Smooth muscle cell of bladder (primary cell): ENCODE measurements at places on chromosomes 1 and 21. TPM values are rescaled to one million over a fixed set of nuclear protein-coding genes. Genes with fewer than 3 reads are reported as not detected.

BGLAP gene
- 0.09 and 0.14 TPM in 2 replicates for total RNA-seq

SLC44A5 gene
- 0.09 and 0.14 TPM in 2 replicates for total RNA-seq

NR1I3 gene
- total RNA-seq = not detected in 2 replicates

GJB4 gene
- total RNA-seq = not detected in 2 replicates

SLC30A10 gene
- not detected in 2 replicates for total RNA-seq

CELA3B gene
- total RNA-seq = not detected in 2 replicates

CFAP57 gene
- total RNA-seq = 0.28 TPM in 2 replicates

DIRAS3 gene
- 2.5 and 2.8 TPM in 2 replicates for total RNA-seq

SLFNL1 gene
- total RNA-seq = 0.28 and 0.55 TPM in 2 replicates

TLR5 gene
- under 0.01 and 0.14 TPM in 2 replicates for total RNA-seq

TBX19 gene
- 0.43 and 0.74 TPM in 2 replicates for total RNA-seq

KLHDC7A gene
- total RNA-seq = not detected in 2 replicates

ERG gene
- 0.28 and 0.43 TPM in 2 replicates for total RNA-seq

ARID4B gene
- 38.7 and 41.8 TPM in 2 replicates for total RNA-seq

LINGO4 gene
- not detected in 2 replicates for total RNA-seq

C8B gene
- total RNA-seq = not detected in 2 replicates

KRTAP13-2 gene
- total RNA-seq = not detected in 2 replicates

WNT2B gene
- total RNA-seq = 4.1 and 19.2 TPM in 2 replicates

IQGAP3 gene
- total RNA-seq = 2.3 and 2.5 TPM in 2 replicates

FMO5 gene
- total RNA-seq = 0.71 and 0.92 TPM in 2 replicates

LRRC3 gene
- total RNA-seq = under 0.01 and 0.14 TPM in 2 replicates

DDX20 gene
- total RNA-seq = 9.7 and 10.4 TPM in 2 replicates

AMPD1 gene
- not detected in 2 replicates for total RNA-seq

OR2M3 gene
- total RNA-seq = not detected in 2 replicates
